ENCODE measurements at places on chromosomes 3 and 15.

GRCh38 chr3:72794079-72794478 is 54.2 kb downstream of the SHQ1 start:
- no peak for DNase-seq

GRCh38 chr3:71055257-71056001 is 528.1 kb downstream of the FOXP1 start:
- DNase-seq: no peak

DNA sequence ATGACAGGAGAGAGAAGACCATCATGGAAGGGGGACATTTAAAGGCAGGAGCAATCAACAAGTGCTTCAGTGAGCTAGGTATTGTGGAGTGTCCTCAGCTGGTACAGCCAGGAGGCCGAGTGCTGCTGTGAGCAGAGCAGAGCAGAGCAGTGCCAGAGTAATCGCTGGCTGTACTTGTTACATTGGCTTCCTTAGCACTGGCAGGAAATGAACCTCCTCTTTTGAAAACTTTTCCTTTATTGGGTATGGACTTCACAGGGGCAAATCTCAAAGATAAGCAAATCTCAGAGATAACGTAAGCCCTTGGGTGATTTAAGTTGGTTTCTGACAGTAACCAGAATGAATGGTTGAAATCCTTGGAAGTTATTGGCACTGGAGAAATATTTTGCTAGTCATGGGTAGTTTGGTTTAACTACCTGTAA is 2.1 kb downstream of the SH3GL3 start:
- no peak for DNase-seq

GRCh38 chr15:80440024-80440423 is 35.8 kb downstream of the ARNT2 start:
- no peak for DNase-seq

DNA sequence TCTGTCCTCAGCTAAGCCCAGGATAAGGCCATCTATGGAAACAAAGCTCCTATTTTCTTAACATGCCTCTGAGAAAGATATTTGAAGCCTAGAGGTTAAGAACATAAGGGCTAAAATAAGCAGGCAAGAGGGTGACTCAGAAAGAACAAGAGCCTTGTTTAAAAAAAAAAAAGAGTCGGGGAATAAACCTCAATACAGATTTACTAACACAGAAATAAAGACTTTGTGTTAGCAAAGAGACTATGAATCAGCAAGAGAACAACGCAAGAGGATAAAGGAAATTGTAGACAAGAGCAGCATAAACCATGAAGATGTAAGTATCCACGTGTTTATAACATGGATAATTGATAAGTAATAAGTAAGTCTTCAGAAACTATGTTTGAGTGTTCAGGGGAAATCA is 36.0 kb downstream of the RAB27A start:
- no peak for DNase-seq

GRCh38 chr15:29143293-29143692 is 126.3 kb downstream of the NSMCE3 start:
- no peak for DNase-seq

GRCh38 chr3:38348903-38349302 is 2.3 kb downstream of the XYLB start:
- no peak for DNase-seq

DNA sequence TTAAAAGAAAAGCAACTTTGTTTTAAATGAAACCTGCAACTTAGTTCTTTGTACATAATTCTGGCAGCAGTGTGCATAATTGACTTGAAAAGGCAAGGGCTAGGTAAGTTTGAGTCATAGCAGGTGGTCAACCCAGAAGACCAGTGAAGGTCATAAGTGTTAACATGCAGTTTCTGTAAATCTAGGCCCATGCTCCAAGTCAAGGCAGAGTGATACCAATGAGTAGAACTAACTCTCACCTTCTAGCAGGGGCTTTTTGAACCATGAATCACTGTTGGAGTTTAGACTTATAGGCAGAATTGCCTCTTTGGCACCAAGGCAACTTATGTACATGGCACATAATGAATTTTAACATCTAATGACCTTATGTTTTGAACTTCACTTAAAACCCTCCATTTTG is 29.5 kb upstream of the IL20RB start:
- DNase-seq: no peak

- DNase-seq: no peak
Measured at GRCh38 chr3:147398813-147399534, 7.4 kb downstream of the ZIC4 start.

DNA sequence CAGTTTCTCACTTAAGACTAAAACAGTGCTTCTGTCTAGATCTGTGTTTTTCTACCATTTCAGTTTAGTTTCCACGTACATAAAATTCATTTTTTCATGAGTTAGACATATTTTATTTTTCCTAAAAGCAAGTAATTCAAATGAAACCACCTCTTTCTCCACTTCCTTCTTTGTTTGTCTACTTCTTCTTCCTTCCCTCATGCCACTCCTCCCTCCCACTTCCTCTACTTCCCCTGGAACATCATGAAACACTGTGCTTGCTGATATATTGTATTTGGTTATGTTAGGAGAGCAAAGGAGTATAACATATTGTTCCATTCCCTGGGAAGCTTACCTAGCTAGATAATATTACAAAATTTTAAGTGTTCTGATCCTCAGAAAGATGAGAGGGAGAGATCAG is 36.7 kb upstream of the GOLGA8B start:
- DNase-seq: no peak

DNA sequence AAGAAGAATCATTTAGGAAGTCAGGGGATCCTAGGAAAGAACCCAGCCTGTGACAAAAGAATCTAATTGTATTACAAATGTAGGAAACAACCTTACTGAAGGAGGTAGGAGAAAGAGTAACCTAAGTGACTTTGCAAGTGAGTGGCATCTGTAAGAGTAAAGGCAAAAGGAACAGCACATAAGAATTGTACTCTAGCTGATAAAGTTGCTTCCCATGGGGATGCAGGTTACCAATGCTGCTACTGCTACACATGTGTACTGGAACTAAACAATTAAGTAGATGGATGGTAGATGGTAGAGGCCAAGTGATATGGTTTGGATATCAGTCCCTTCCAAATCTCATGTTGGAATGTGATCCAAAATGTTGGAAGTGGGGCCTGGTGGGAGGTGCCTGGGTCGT is 60.8 kb downstream of the OSBPL10 start:
- no peak for DNase-seq

DNA sequence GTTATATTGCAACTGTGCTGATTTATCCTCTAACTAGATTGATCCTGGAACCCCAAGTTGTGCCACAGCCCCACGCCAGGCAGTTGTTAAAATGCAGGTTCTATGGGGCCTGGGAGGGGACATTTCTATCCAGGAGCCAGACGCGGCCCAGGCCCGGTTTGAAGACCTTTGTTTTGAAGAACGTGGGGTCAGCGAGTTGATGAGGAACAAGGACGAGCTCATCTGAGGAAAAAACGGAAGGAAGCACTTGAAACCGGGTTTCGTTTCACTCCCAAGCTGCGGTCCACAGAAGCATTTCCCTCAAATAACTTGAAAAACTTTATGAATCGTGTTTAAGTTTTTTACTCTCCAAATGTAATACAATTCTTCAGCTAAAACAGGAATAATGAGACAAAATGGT is 76.4 kb downstream of the CHSY1 start:
- no peak for DNase-seq

- no peak for DNase-seq
Measured at GRCh38 chr3:68706096-68706495, 226.3 kb downstream of the TAFA4 start.

DNA sequence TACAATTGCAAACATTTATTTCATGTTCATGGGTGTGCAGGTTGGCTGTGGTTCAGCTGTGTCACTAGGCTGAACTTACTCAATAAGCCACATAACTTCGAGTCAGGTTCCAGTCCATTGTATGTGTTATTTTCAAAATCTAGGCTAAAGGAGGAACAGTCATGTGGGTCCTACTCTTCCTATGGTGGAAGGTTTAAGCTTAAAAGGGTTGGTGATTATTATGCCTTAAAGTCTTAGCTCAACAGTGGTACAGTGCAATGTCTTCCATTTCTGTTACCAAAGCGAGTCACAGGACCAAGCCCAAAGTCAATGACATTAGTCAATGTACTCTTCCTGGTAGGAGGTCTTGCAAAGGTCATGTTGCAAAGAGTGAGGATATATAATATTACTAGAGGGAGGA is 78.2 kb downstream of the ATG7 start:
- no peak for DNase-seq

DNA sequence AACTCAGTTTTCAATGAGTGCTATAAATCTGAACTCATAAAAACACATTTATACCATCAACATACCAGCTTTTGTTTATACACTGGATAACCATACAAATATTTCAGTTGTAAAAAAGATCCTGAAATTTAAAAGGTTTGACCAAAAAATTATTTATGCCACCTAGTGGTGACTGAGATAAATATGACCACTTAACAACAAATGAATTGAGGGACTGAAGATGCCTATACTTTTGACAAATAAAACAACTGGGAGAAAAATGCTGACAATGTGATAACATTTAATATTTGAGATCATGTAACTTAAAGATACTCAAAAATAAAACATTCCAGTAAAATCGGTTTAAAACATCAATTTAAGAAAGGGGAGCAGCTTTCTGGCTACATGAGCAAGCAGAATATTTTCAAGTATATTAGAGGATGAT is 30.4 kb downstream of the ATG3 start:
- no peak for DNase-seq

- no peak for DNase-seq
Measured at GRCh38 chr3:72018343-72018984, 233.5 kb upstream of the PROK2 start.

GRCh38 chr3:16028604-16029003 is 145.9 kb upstream of the GALNT15 start:
- DNase-seq: no peak

DNA sequence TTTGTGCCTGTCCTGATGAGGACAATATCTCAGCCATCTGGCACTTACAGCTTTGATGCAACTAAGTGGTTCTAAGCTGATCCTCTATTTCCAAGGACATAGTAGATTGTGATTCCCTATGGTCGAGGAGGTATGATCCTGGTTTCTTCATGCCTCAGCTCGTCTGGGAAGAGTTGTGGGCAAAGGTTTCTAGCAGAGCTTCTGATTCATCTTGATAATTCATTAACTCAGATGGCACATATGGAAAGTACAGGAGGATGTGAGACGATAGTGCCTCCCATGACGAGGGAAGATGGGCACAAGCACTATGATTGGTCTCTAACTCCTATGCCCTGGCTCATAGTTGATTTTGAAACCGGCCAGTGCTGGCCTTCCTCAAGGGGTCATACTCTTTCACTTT is 334.2 kb upstream of the SEMA6D start:
- DNase-seq: no peak

GRCh38 chr15:70875001-70875782 is 17.0 kb downstream of the THAP10 start:
- no peak for DNase-seq

DNA sequence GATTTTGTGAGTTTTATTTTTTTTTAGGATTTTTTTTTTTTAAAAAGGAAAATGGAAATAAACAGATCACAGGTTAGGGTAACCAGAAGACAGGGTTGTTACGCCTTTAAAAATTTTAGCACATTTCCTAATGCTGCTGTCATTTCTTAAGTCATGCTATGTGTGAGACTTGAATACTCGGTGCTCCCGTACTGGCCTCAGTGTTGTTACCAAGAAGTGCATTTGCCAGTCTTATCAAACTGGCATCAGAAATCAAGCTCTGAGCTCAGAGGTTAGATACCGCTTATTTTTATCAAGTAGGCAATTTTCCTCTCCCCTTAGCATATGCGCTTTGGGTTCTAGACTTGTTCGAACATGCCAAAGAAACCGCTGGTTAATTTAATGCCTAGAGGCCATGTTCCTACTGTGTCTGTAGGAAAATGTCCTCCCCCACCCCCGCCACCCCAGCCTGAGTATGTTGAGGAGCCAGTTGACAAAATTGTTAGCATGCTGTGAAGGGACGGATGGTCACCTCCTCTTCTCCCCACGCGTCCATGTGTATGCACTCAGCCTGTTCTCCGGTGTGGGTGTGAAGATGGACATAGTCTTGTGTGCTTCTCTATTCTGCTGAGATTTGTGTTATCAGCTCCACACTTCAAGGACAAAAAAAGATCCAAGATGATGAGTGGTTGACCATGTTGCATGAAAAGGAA is 88.9 kb downstream of the ITPR1 start:
- no peak for DNase-seq

GRCh38 chr15:45747426-45747825 is 112.6 kb downstream of the SQOR start:
- DNase-seq: no peak

- DNase-seq: no peak
Measured at GRCh38 chr15:43118829-43119228, 13.0 kb upstream of the UBR1 start.

DNA sequence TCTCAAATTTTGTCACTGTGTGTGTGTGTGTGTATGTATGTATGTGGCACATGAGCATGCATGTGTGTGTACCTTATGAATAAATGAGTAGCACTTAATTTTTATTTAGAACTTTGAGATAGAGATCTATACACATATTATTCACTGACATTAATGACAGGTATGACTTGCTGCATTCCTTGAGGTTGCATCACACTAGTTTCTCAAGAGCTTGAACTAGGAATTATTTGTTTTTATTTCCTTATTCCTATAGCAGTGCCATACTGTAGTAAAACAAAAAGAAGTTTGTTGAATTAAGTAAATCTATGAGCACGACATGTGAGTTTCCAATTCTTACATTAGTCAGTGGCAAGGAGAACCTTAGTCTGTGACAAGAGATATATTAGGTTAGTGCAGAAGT is 943.9 kb downstream of the ROBO1 start:
- DNase-seq: no peak

DNA sequence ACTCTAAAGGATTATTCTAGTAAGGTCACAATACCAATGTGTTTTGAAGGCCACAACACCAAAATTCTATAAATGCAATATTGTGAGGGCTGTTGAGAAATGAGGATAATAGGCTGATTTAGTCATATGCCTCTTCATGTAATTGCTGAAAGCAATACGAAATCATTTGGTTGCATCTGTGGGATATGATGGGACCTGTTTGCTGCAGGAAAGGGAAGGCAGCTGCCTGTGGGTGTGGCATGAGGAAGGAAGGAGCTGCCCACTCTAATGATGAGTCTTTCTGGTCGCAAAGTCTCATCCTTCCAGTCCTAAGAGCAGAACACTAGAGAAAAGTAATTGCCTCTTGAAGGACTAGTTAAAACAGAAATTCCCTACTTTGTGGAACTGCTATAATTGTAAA is 245.3 kb upstream of the ZPLD1 start:
- no peak for DNase-seq

DNA sequence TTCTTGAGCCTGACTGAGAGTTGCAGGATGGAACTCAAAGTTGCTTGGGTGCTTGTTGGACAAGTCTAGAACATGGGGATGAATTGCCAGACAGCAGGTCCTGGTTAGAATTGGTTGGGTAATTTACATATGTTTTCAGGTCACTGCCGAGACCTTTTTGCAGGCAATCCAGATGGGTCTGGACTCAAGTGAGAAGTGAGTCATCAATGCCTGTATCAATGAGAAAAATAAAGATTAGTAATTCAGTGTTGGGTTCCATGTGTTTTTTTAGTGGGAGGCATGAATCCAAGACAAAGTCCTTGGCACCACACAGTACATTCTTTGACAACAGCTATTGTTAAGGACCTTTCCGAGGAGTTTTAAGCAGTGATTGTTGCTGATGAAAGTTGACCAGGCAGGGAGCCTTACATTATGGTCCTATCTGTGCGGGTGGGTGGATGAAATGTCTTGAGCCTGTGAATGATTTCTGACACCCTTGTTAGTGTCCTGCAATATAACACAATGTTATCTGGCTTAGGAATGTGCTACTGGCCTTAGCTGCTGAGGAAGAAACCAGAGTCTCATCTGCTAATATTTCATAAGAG is 77.7 kb downstream of the CRYGS start:
- DNase-seq: no peak

GRCh38 chr15:77507911-77508310 is 87.2 kb downstream of the HMG20A start:
- DNase-seq: no peak

GRCh38 chr3:12227833-12228232 is 61.0 kb upstream of the PPARG start:
- no peak for DNase-seq

Data from activated CD8-positive, alpha-beta memory T cell treated with anti-CD3 and anti-CD28 coated beads for 48 hours (primary cell).